ENCODE measurements at places on chromosomes 5 and 9.

GRCh38 chr5:115770466-115770865 lies 46.0 kb downstream of the CDO1 start:
- DNase-seq, result no peak

DNA sequence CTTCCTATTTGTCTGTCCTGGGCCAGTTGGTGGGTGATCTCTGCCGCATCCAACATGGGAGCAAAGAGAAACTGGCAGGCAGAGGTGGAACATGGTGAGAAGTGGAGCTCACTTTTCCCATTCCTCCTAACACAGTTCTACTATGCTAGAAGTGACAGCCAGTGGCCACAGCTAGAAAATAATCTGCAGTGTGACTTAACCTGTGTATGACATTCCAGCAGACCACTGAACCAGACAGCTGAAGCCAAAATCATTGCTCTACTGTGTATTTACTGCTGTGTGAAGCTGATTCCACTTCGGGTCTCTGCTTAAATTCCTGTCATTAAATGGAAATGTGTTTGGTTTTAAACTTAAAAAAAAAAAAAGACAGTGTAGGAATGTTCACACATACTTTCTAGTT lies 523.0 kb downstream of the MTRR start:
- no peak for DNase-seq

DNA sequence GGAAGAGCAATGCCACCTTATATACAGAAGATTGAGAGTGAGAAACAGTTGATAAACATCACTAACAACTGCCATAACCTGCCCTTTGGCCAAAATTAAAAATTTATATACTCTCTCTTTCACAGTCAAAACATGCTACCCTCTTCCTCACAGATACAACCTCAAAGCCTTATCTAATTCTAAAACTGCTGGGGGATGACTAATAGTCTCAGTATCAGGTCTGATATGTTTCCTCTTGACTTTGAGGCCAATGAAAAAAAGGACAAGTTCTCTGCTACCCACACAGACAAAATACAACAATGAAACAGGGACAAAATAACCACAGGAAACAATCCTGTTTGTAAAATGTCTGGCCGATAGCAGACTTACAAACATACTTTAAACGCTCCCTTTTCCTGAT lies 485.6 kb upstream of the NUDT12 start:
- no peak for DNase-seq

GRCh38 chr9:97431549-97432143 lies 19.8 kb downstream of the TDRD7 start:
- DNase-seq, result no peak

GRCh38 chr9:90546200-90546599 lies 96.4 kb downstream of the DIRAS2 start:
- no peak for DNase-seq

DNA sequence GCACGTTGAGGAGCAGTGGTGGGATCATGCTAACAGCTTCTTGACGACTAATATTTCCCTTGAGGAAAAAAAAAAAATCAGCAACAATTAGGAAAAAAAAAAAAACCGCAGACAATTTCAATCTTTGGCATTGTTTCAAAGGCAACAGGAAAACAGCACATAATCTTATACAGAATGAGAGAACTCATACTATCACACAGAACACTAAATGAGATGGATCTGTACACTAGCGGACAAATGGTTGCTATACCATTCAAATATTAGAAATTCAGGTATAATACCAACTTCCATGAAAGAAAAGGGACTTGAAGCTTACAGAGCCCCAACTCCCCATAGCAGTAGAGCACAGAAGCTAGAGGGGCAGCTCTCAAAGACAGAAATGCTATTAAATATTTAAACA lies 9.6 kb downstream of the NSUN2 start:
- DNase-seq, result no peak

GRCh38 chr9:126330536-126330935 lies 3.9 kb downstream of the MVB12B start:
- no peak for DNase-seq

GRCh38 chr5:173973616-173973969 lies 15.4 kb upstream of the C5orf47 start:
- no peak for DNase-seq

DNA sequence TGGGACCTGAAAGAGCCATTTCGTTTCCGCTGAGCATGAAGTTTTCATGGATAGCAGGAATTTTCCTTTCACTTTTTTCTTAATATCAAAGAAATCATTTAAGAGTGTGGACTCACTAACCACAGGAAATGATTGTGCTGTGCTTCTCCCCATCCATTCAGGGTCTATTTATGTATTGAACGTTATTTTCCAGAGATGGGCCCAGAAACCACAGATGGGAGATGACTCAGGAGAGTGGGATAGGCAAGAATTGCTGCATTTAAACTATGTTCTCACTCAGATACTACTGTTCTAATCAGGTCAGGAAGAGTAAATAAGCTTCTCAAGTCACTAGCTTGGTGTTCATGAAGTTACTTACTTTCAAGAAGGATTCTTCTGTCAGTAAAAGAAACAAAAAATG lies 763.8 kb downstream of the DTWD2 start:
- no peak for DNase-seq

GRCh38 chr9:1274334-1274733 lies 224.2 kb downstream of the DMRT2 start:
- DNase-seq, result no peak

GRCh38 chr5:154223320-154223719 lies 32.8 kb downstream of the GALNT10 start:
- no peak for DNase-seq

DNA sequence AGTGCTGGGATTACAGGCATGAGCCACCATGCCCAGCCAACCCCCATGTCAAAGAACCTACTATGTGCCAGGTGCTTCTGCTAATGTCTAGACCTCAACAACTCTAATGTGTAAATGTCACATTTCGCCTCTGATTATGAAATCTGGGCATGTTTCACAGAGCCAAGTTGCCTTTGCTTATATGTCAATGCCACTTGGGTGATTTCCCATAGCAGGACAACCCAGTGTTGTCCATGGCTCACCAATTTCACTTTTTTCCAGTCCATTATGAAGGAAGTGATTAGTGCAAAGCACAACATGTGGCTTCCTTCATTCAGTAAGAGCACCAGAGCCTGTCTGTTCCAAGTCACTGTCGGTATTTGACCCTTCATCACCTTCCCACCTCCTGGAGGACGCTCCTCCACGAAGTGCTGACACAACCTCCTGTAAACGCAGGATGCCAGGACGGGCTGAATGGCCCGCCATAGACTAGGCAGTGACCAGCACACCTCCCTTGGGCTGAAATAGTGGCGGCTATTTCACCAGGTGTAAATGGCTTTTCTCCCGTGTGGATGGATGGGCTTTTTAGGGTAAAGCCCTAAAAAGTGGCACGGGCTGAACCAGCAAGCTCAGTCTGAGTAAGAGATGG lies 962 bp upstream of the PKN3 start:
- no peak for DNase-seq

- DNase-seq, result no peak
Observed at GRCh38 chr5:76735762-76736545, 20.0 kb downstream of the F2R start.

DNA sequence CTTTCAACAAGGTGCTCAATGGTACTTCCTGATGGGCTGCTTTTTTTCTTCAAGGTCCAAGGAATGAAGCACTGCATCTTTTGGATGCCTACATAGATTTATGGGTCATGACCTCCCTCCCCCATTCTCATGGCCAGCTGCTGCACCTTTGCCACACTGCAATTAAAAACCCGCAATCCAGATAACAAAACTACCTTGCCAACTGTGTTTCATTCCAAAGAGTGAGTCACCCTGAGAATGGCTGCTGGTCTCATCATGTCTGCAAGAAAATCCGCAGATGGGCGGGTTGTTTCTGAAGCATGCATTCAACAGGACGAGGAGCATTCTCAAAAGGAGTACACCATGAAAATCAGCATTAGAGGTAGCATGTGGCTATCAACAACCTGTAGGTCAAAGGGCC lies 139.8 kb downstream of the ELAVL2 start:
- no peak for DNase-seq

Data from liver (tissue), 10 donors.